Stimulated activated CD4-positive, alpha-beta T cell treated with anti-CD3 and anti-CD28 coated beads, Interleukin-2, amount 100 ng/mL, for 24 hours (primary cell): ENCODE measurements at places on chromosomes 7 and 10.

- no peak for DNase-seq
These were observed 45.5 kb upstream of the ZNRF2 start for GRCh38 chr7:30238721-30239441.

DNA sequence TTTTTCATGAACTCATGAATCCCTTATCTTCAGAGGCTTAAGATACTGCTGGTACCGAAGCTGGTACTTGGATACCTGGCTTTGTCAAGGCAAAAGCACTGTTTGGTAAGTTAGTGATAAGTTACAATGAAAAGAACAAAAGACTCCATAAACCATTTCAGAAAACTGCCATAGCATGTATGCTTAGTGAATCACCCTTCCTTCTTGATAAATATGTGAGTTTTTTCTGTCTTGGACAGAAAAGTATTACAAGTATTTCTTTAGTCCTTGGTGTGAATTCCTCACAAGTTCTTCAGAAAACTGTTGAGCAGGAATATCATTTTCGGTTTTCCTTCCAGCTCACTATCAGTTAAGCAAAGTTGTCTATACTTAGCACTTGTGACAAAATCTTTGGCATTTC lies 25.6 kb downstream of the PUS7 start:
- no peak for DNase-seq

GRCh38 chr10:8817299-8817698 lies 762.8 kb downstream of the GATA3 start:
- no peak for DNase-seq

GRCh38 chr10:95509251-95509650 lies 51.9 kb downstream of the SORBS1 start:
- no peak for DNase-seq
